ENCODE measurements at places on chromosomes 13 and 19. TPM values are rescaled to one million over a fixed set of nuclear protein-coding genes. Genes with fewer than 3 reads are reported as not detected.

GRCh38 chr13:35979361-35979951 lies 151.7 kb downstream of the DCLK1 start:
- peak; percentile 21 for DNase-seq

The HIF3A gene
- 40.4 TPM for total RNA-seq

The CCNA1 gene
- total RNA-seq, result 0.98 TPM

The TPGS1 gene
- total RNA-seq, result 23.1 TPM

DNA sequence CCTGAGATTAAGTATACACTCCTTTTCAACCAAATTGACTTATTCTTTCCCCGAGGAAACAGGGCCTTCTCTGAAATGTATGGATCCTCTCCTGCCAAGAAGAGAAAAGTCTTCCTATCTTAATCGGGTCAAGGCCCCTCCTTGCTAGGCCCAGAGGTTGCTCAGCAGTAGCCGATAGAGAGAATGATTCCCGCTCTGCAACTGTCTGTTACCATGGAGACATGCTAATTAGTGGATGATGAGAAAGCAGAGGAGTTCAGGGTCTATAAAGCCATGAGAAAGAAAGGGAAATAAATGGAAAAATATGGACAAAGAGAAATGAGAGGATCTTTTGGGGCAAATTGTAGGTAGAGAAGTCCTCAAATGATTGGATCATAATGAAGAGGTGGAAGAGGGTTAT lies 103.5 kb downstream of the POU4F1 start:
- no peak for DNase-seq

- no peak for DNase-seq
Measured at GRCh38 chr13:99421271-99421670, 80.0 kb upstream of the TM9SF2 start.
